LHCN-M2 (cell line): ENCODE measurements at places on chromosomes 4 and X. TPM values are rescaled to one million over a fixed set of nuclear protein-coding genes. Genes with fewer than 3 reads are reported as not detected.
A peak's percentile ranks its signal among the peaks of the same experiment; 100 is the strongest.

GRCh38 chrX:134949271-134949670 is 41.5 kb upstream of the SMIM10 start:
- DNase-seq: peak; percentile 49

MAGEA2B gene
- total RNA-seq: not detected in 2 replicates

GLA gene
- total RNA-seq: 52.1 and 62.6 TPM in 2 replicates

GPR173 gene
- total RNA-seq: 2.3 and 4.1 TPM in 2 replicates

DNA sequence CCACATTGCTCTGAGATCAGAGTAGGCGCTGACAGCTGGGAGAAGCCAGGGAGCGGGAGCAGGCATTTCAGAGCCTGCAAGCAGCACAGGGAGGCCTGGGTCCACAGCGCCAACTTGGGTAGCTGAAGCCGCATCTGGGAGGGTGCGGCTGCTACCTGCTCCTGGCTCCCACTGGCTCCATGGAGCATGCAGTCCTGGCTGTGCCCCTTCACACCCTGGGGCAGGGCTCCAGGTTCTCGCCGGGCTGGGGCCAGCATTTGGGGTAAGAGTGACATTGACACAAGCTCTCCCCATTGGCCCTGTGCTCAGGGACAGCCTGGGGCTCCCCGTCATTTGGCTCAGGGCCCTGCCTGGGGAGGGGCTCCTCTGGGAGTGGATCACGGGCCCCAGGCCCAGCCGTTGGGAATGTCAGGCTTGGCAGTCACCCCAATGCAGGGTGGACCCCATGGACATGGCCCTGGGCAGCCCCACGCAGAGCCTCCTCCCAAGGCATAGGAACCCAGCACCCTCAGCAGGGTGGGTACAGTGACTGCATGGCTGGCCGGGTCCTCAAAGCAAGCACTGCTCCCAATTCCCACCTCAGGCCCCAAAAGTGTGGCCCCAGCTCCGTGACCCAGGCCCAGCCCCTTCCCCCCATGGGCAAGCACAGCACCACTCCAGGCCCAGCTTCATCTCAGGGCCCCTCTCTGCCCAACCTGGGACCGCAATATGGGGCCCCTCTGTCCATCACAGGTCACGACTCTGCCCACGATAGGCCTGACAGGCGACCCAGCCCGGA is 82.4 kb downstream of the PRDM5 start:
- no peak for DNase-seq

TRO gene
- 21.3 and 21.5 TPM in 2 replicates for total RNA-seq

DNA sequence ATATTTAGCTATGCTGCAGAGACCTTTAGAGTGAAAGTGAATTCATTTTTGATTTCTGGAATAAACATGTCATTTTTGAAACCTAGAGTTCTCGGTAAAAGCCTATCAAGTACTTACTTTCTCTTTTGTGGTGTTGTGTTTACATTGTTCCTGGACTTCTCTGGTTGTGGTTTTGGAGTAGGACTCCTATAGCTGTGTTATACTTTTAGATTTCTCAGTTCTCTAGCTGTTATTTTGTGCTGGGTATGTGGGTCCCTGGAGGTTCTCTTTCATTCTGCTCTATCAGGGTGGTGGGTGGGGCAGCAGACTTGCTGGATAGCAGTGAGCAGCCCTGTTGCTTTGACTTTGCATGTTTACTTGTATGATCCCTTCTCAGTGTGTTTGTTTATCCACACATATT is 25.6 kb upstream of the MSMO1 start:
- peak; percentile 8 for DNase-seq

GRCh38 chr4:151144329-151145072 is 45.1 kb downstream of the RPS3A start:
- DNase-seq: no peak
